NCI-H2081 (cell line): ENCODE measurements at places on chromosomes 13 and 19.

GRCh38 chr13:75153834-75154233 is 328.1 kb downstream of the TBC1D4 start:
- DNase-seq, result no peak

DNA sequence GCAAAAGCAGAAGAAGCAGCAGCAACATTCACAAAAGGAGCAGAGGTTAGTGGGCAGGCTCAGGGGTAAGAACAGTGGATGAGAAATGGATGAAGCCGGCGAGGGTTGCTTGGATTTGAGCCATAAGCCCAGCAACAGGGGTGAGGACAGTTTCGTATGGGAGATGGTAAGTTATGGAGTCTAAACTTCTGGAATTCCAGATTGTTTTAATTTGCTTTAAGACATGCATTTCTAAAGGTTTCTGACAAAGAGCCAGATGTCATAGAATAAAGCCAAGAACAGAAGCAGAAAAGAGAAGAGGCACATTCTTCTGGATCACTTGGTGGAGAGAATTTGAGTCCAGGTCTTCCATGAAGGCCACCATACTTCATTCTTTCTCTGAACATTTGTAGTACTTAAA is 76.6 kb downstream of the TNFSF11 start:
- DNase-seq, result no peak

- no peak for DNase-seq
Observed at GRCh38 chr13:27578121-27579030, 42.0 kb downstream of the LNX2 start.

GRCh38 chr13:98476106-98476505 is 100.8 kb downstream of the STK24 start:
- DNase-seq, result no peak

- DNase-seq, result no peak
Observed at GRCh38 chr13:40189426-40189825, 477.0 kb downstream of the FOXO1 start.
